Pericardium fibroblast (primary cell): ENCODE measurements at places on chromosomes 3 and 15. TPM values are rescaled to one million over a fixed set of nuclear protein-coding genes. Genes with fewer than 3 reads are reported as not detected.

The CRABP1 gene
- total RNA-seq: not detected in 2 replicates

The ZNF502 gene
- total RNA-seq: 4.1 and 4.6 TPM in 2 replicates

The ADAMTS9 gene
- total RNA-seq: 5.9 and 6.8 TPM in 2 replicates

The PLSCR5 gene
- total RNA-seq: not detected in 2 replicates

The MYD88 gene
- 24.8 and 27.8 TPM in 2 replicates for total RNA-seq

The CATSPER2 gene
- total RNA-seq: not detected in 2 replicates

The ATP8B4 gene
- 0.43 and 4.4 TPM in 2 replicates for total RNA-seq

The TRPC1 gene
- 7.2 and 20.6 TPM in 2 replicates for total RNA-seq

The NR1I2 gene
- total RNA-seq: not detected in 2 replicates

The PLXNA1 gene
- 55.0 and 70.8 TPM in 2 replicates for total RNA-seq
